ENCODE measurements at places on chromosomes 1 and 21. TPM values are rescaled to one million over a fixed set of nuclear protein-coding genes. Genes with fewer than 3 reads are reported as not detected.
A peak's percentile ranks its signal among the peaks of the same experiment; 100 is the strongest.

- no peaks in the 10 kb centered on the region for H3K27me3 ChIP-seq
- no peak for DNase-seq
- H3K4me3 ChIP-seq = no peak overlapping the region
Measured at GRCh38 chr1:143625886-143626285, 345.9 kb downstream of the FAM72C start.

Gene TMIGD3
- 1.1 TPM for total RNA-seq

Gene TNNT2
- total RNA-seq = 5.7 TPM

- H3K4me1 ChIP-seq = peaks cover 45% of the 10 kb centered on the region
- DNase-seq = no peak
- peak overlapping the region; percentile 88 for H3K4me3 ChIP-seq
- peak overlapping the region; percentile 91 for H3K27ac ChIP-seq
Measured at GRCh38 chr1:231241750-231242149, 738 bp downstream of the GNPAT start.

DNA sequence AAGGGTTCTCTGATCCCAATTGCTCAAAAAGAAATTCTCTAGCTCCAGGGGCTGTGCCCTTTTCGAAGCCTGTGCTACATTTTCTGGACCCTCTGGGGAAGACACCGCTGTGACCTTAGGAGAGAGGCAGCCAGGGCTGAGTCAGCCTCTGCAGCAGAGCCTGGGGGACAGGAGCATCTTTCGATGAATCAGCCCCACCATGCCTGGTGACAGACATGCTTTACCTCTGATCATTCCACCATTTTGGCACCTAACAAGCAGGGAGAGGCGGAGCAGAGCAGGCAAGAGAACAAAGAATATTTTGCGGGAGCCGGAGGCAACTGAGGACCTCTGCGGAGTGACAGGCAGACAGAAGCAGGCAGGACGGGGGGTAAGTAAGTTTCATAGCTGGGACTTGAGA is 84.9 kb downstream of the VWA5B1 start:
- H3K4me1 ChIP-seq = no peaks in the 10 kb centered on the region
- no peak overlapping the region for H3K4me3 ChIP-seq
- no peak for DNase-seq
- H3K27ac ChIP-seq = no peak overlapping the region

Gene HES3
- not detected for total RNA-seq

DNA sequence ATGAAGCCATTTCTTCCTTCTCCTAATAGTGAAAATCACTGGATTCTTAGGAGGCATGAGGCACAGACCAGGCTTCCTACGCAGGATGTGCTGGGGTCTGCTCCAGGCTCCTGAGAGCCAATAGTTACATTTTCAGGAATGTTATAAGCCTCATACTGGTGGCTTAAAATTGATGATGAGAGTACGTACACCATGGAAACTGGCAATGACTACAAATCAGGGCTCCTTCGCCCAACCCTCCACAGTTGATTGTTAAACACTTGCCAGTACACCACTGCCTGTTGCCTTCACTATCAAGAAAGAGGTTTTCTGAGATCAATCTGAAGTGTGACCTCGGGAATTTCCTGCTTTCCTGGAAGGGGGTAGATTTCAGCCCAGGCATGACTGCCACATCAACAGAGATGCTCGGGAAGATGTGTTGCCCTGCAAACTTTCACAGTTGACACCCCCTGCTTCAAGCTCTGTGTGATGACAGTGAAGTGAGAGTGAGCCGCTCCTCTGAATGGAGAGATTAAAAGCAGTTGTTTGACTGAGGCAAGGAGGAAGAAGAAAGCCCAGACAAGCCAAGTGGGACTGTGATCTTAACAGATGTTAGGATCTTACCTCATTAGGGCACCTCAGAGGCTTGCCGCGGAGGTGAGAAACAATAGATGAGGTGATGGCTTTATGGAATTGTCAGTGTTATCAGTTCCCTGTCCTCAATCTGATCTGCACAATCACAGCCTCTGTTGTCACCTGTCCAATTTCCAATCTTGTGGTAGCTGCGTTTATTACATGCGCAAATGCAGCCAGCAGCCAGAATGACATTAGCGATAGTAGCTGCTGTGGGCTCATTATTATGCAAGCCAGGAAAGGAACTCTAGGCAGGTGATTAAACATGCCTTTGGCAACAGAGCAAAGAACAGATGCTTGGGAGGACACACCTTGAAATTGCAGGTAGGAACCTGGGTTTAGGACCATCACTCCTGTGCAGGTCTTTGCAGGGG is 277.3 kb downstream of the KAZN start:
- H3K36me3 ChIP-seq = no peaks in the 10 kb centered on the region
- H3K27me3 ChIP-seq = peaks cover 9% of the 10 kb centered on the region
- no peak overlapping the region for H3K27ac ChIP-seq
- no peak for DNase-seq

DNA sequence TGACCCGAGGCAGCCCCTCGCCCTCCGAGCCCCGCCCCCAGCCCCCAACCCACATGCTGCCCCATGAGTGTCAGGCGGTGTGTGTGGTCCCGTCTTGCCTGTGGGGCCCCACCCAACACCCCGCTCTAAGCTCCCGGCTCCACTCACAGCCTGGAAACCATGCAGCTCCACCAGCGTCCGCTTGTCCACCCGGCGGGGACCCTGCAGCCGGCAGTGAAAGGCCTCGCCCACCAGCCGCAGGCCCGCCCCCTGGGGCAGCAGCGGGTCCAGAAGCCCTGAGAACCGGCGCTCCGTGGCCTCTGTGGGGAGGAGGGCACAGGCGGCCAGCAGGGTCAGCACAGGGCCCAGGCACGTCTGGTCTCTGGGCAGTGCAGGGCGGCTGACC is 2.7 kb downstream of the C1QTNF12 start:
- no peaks in the 10 kb centered on the region for H3K27me3 ChIP-seq
- DNase-seq = no peak
- H3K4me1 ChIP-seq = no peaks in the 10 kb centered on the region
- no peak overlapping the region for H3K27ac ChIP-seq

Gene LEMD1
- total RNA-seq = not detected

- H3K27ac ChIP-seq = peak overlapping the region; percentile 39
- DNase-seq = no peak
- no peaks in the 10 kb centered on the region for H3K27me3 ChIP-seq
- peaks cover 33% of the 10 kb centered on the region for H3K4me1 ChIP-seq
Measured at GRCh38 chr1:160200786-160201185, 4.4 kb upstream of the PEA15 start.

GRCh38 chr1:39003794-39004193 is 12.7 kb downstream of the AKIRIN1 start:
- DNase-seq = no peak
- no peak overlapping the region for H3K4me3 ChIP-seq
- H3K4me1 ChIP-seq = peaks cover 6% of the 10 kb centered on the region
- no peaks in the 10 kb centered on the region for H3K27me3 ChIP-seq
- H3K36me3 ChIP-seq = peaks cover 100% of the 10 kb centered on the region

GRCh38 chr1:203143641-203144040 is 16.1 kb downstream of the ADORA1 start:
- H3K4me3 ChIP-seq = no peak overlapping the region
- no peaks in the 10 kb centered on the region for H3K36me3 ChIP-seq
- no peak for DNase-seq

GRCh38 chr1:167776151-167776550 is 54.4 kb downstream of the MPZL1 start:
- DNase-seq = no peak
- H3K4me1 ChIP-seq = no peaks in the 10 kb centered on the region
- no peak overlapping the region for H3K27ac ChIP-seq
- H3K27me3 ChIP-seq = no peaks in the 10 kb centered on the region

- no peaks in the 10 kb centered on the region for H3K27me3 ChIP-seq
- H3K27ac ChIP-seq = no peak overlapping the region
- no peak overlapping the region for H3K4me3 ChIP-seq
- no peak for DNase-seq
- peaks cover 29% of the 10 kb centered on the region for H3K36me3 ChIP-seq
Measured at GRCh38 chr1:219292341-219292740, 118.7 kb downstream of the LYPLAL1 start.

Gene SPRR2A
- 0.56 TPM for total RNA-seq

DNA sequence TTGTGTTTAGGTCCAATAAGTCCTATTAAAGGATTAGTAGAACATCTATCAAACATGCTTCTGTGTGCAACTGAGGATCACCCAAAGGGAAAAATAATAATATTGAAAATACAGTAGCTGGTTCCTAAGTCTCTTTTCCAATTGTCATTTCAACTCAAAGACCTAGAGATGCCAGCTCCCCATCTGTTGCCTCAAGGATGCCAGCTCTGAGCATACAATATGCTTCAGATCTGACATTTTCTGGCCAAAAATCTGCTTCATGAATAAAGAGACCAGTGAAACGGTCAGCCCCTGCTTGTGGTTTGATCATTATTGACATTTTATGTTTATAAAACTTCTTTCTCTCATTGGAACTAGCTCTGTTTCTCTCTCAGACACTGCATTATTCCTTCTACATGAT is 72.9 kb downstream of the CCDC185 start:
- no peak overlapping the region for H3K4me3 ChIP-seq
- H3K36me3 ChIP-seq = no peaks in the 10 kb centered on the region
- no peaks in the 10 kb centered on the region for H3K27me3 ChIP-seq
- H3K27ac ChIP-seq = no peak overlapping the region
- DNase-seq = no peak

GRCh38 chr1:179598631-179599030 is 7.0 kb downstream of the TDRD5 start:
- no peaks in the 10 kb centered on the region for H3K36me3 ChIP-seq
- no peak overlapping the region for H3K4me3 ChIP-seq
- DNase-seq = no peak
- no peaks in the 10 kb centered on the region for H3K4me1 ChIP-seq

GRCh38 chr1:32568929-32569328 is 29.7 kb downstream of the ZBTB8A start:
- no peak for DNase-seq
- H3K27me3 ChIP-seq = no peaks in the 10 kb centered on the region
- H3K4me3 ChIP-seq = no peak overlapping the region
- no peak overlapping the region for H3K27ac ChIP-seq
- no peaks in the 10 kb centered on the region for H3K4me1 ChIP-seq

DNA sequence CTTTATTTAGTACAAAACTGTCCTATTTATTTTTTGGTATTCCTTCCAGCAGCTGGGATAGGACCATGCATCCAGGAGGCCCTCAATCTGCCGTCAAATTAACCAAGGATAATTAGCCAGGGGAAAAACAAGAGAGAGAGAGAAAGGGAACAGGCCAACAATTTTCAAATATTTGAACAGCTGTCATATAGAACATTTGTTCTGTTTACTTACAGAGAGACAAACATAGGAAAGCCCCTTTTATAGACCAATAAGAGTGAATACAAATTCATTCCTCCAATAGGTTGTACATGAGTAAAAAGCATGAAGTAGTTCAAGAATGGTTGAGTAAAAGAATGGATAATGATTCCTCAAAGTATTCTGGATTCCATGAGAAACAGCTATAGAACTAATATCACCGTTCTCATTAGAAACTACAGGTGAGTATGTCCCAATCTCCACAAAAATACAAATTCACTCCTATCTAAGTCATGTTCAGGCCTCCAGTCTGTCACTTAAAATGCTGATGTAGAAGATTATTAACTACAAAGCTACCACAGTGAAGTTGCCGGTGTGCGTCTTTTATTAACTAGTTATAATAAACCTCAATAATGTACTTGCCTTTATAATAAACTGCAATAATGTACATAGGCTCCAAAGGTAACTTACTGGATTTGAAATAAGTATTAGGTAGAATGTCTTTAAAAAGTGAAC is 64.8 kb upstream of the GNG4 start:
- DNase-seq = no peak
- no peak overlapping the region for H3K4me3 ChIP-seq
- no peak overlapping the region for H3K27ac ChIP-seq

DNA sequence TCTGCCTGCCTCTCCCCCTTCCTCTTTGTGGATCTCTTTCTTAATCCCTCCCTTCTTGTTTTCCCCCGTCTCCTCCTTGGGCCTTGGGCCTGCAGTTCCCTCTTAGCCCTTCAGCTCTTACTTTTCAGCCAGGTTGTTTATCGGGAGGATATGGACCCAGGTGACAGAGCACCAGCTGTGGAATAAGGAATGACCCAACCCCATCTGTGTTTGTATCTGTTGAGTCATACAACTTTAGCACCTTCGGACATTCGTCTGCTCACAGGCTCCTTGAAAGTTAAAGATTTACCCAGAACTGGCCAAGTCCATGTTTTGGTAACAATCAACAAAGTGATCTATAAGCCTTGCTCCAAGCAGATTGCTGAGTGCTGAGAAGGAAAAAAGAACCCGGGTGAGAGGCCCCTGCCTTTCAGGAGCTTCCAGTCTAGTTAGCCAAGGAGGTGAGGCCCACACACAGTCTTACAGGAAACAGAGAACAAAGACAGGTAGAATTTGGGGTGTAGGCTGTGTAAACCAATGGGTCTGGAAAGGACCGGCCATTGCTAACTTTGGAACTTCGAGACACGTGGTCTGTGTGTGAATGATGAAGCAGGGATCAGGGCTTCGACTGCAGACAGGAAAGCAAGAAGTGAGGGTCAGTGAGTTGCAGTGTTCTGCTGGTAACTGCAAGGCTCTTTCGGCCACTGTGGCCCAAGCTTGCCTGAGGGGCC is 66.7 kb upstream of the F3 start:
- no peak overlapping the region for H3K4me3 ChIP-seq
- no peaks in the 10 kb centered on the region for H3K27me3 ChIP-seq
- DNase-seq = no peak
- no peak overlapping the region for H3K27ac ChIP-seq
- no peaks in the 10 kb centered on the region for H3K4me1 ChIP-seq

Measured in psoas muscle (tissue), 8 donors.